ENCODE measurements at places on chromosomes 16 and 17. TPM values are rescaled to one million over a fixed set of nuclear protein-coding genes. Genes with fewer than 3 reads are reported as not detected.

- DNase-seq: peak; percentile 87
Observed at GRCh38 chr17:17921192-17922069, 50.8 kb downstream of the TOM1L2 start.

DNA sequence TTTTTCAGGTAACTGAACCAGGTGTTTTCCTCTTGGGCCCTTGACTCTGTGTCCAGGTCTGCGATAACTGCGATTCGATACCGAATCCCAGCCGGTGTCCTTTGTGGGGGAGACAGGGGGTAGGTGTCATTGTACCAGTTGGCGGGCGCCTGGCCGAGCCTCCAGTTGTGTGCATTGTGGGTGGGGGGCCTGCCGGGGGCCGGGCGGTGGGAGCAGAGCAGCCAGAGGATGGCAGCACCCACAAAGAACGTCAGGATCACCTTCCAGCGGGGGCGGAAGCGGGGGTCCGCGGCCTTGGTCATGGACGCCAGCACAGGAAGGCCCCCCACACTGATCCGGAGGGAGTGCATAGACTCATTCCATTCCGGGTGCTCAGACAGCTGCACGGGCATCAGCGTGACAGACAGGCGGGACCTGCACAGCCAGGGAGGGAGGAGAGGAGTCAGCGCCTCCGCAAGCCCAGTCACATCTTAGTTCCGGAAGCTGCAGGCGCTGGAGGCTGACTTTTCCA lies 12.3 kb downstream of the CANT1 start:
- no peak for DNase-seq

DNA sequence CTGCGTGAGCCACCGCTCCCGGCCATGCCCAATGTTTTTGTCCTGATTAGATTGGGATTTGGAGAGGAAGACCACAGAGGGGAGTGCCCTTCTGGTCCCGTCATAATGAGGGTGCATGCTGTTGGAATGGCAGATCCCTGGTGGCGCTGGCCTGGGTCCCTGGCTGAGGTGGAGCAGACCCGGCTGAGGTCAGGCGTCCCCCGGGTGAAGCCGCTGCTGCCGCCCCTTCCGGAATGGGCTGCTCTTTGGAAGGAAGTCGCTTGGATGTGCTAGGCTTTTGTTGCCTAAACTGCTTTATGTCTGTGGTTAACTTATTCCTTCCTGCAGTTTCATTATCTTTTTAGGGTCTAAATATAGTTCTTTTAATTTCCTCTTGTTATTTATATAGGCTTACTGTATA lies 120.3 kb upstream of the CHMP6 start:
- no peak for DNase-seq

GRCh38 chr17:6602141-6602540 lies 38.4 kb downstream of the KIAA0753 start:
- DNase-seq: no peak

DNA sequence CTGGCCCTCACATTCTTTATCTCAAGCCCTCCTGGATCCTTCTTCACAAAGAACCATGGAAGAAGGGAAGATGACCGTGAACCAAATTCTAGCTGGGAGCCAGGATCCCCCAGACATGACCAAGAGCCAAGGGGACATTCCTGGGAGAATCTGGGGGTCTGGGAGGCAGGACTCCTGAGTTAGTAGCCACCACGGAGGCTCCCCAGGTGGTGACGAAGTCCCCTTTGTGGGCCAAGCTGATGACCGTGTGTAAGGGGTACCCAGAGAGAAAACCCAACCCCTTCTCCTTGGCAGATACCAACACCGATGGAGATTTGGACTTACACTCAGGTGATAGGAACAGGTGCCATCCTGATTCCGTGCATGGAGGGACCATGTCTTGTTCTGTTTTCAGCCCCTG lies 6.8 kb upstream of the GFAP start:
- no peak for DNase-seq

GRCh38 chr16:48365601-48366164 lies 19.5 kb downstream of the SIAH1 start:
- peak; percentile 93 for DNase-seq

The EPOP gene
- 0.38 TPM for polyA plus RNA-seq

DNA sequence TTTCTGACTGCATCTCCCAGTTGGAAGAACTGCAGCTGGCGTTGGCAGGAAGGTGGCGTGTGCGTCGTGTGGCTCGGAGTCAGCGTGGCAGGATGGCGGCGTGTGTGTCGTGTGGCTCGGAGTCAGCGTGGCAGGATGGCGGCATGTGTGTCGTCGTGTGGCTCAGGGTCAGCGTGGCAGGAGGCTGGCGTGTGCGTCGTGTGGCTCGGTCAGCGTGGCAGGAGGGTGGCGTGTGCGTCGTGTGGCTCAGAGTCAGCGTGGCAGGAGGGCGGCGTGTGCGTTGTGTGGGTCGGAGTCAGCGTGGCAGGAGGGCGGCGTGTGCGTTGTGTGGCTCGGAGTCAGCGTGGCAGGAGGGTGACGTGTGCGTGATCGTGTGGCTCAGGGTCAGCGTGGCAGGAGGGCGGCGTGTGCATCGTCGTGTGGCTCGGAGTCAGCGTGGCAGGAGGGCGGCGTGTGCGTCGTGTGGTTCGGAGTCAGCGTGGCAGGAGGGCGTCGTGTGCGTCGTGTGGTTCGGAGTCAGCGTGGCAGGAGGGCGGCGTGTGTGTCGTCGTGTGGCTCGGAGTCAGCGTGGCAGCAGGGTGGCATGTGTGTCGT lies 38.3 kb downstream of the ZNF750 start:
- DNase-seq: no peak

The MYO15B gene
- 81.0 TPM for polyA plus RNA-seq

DNA sequence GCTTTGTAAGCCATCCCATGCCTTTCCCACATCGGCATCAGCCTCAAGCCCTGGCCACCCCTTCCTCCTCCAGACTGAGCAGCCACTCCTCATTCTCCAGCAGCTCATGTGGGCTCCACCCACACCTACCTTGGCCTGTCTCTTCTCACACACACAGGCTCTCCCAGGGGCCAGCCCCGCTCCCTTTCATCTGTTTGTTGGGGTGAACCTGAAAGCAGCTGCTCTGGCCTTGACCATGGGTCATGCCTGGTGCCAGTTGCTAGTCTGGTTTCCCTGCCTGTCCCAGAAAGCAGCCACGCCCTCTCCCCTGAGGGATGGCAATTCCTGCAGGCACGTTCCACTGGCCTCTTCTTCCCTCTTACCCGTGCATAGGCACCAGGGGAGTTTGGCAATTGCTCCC lies 11.4 kb upstream of the TMEM238L start:
- peak; percentile 27 for DNase-seq

The CDC42EP4 gene
- 28.2 TPM for polyA plus RNA-seq

GRCh38 chr17:80254396-80255251 lies 6.0 kb upstream of the RNF213 start:
- DNase-seq: peak; percentile 55

The SOCS3 gene
- 8.4 TPM for polyA plus RNA-seq

DNA sequence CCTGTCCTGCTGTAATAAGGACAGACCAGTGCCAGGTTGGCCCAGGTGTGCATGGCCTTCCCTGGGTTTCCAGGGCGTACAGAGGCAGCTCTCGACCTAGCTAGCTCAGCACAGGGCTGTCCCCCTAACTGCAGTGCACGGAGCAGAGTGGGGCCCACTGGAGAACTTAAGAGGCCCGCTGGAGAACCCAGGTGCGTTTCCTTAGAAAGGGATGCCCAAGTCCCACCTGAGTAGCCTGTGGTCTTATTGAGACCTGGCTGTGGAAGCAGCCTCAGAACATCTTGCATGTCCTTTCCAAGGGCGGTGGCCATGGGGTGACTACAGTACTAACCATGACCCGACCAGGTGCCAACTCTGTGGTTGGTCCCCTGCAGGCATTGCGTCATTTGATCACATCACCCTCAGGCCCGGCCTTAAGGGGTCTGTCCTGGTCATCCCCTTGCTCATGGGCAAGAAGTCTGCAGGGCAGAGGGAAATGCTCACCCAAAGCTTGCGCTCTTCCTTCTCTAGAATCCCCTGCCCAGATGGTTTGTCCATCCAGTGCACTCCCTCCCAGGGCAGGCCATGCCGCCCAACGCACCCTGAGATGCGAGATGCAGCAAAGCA lies 3.3 kb upstream of the CCNF start:
- no peak for DNase-seq

GRCh38 chr17:4899341-4900230 lies at the start of gene C17orf107:
TSS of gene C17orf107 (plus strand) at chr17:4899536. CDS start at chr17:4899763, 227 bp downstream.
- peak; percentile 87 for DNase-seq

- no peak for DNase-seq
Observed at GRCh38 chr17:66841744-66842143, 6.8 kb downstream of the CACNG5 start.

- no peak for DNase-seq
Observed at GRCh38 chr16:81634380-81635062, 144.6 kb upstream of the PLCG2 start.

- DNase-seq: no peak
Observed at GRCh38 chr17:82252511-82253178, 20.9 kb downstream of the CSNK1D start.

DNA sequence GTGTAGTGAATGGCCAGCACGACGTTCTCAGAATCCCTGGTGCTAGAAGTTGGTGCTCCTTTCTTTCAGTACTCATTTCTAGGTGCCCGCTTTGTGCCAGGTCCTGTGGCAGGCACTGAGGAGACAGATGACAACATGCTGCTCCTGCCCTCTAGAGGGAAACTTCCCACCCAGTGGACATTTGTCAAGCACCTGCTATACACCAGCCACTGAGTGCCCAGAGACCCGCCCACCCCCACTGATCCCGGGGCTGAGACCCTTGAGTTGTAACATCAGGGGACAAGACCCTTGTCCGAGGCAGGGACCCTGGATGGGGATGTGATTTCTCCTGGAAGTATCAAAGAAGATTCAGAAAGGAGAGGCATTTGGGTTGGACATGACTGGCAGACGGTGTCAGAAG lies 25.1 kb downstream of the UNC13D start:
- no peak for DNase-seq

DNA sequence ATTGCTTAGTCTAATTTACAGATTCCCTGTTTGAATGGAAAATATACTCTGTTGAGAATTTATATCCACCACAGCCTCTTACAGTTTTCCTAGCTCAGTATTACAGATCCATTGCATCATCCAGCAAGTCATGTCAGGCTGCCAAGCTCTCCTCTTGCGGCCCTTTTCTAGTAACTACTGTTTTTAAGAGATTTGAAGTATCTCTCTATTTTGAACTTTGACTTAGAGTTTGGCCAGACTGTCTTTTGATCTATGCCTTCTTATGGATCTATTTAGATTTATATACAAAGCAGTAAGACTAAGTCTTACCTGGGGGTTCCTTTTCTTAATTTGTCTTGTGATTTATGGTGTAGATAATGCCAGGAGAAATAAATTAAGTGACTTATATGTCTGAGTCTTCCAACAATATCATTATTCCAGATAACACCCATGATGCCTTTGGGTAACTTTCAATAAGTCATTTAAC lies 53.1 kb upstream of the ABCC11 start:
- peak; percentile 79 for DNase-seq

DNA sequence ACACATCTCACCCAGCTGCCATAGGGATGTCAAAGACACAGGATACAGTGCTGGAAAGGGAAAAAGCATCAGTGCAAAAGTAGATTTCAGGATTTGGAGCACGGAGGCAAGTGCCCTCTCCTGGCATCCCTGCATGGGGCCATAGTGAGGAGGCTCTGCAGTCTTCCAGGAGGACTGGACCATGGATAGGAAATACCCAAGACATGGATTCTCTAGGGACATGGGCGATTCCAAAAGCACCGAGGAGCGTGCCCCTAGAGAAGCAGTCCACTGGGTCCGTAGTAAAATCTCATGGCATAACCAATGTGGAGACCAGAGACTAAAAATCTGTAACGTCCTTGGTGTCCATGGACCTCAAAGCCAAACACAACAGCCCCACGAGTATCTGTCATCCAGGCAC lies 818.2 kb downstream of the KCNJ18 start:
- DNase-seq: no peak

DNA sequence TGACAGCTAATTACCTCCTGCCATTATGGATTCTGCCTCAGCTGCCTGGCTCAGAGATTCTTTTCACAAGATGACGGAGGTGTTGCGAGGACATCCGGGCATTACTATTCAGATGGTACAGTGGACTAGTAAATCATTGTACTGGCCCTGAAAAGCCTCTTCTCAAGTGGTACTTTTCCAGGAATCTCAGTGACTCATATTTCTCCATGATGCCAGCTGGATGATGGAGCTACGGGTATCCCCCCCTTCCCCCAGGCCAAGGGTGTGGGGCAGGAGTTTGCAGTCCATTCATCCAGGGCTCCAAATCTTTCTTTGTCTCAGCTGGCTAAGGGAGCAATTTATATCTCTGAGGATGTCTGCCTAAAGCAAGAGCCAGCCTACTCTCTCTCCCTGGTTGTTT lies 107.7 kb upstream of the GPR139 start:
- no peak for DNase-seq

The CD300E gene
- 0.07 TPM for polyA plus RNA-seq

DNA sequence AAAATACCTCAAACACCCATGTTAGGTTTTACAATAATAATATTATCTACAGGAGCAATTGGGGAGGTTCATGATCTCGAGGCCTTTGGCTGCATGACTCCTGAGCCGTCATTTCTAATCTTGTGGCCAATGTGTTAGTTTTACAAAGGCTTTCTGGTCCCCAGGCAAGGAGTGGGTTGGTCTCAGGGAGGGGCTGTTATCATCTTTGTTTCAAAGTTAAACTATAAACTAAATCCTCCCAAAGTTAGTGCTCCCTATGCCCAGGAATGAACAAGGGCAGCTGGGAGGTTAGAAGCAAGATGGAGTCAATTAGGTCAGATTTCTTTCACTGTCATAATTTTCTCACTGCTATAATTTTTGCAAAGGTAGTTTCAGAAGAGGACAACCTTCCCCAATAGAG lies 9.1 kb upstream of the CCL5 start:
- no peak for DNase-seq

The C16orf96 gene
- 0.63 TPM for polyA plus RNA-seq

DNA sequence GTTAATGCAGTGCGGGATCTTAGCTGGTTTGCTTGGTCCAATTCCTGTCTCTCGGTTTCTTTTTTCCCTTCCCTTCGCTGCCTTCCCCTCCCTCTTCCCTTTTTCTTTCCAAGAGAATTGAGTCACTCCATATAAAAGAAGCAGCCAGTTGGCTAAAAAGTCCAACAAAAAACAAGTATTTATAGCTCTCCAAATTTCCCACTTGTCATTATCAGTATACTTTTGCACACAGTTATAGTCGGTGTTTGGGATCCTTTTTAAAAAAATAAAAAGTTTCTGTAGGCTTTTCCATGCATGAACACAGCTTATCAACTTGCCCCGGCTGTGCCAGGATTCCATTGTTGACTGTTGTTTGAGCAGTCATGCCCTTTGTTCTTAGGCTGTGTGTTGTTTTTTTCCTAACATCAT lies 24.9 kb downstream of the HMOX2 start:
- DNase-seq: peak; percentile 91

DNA sequence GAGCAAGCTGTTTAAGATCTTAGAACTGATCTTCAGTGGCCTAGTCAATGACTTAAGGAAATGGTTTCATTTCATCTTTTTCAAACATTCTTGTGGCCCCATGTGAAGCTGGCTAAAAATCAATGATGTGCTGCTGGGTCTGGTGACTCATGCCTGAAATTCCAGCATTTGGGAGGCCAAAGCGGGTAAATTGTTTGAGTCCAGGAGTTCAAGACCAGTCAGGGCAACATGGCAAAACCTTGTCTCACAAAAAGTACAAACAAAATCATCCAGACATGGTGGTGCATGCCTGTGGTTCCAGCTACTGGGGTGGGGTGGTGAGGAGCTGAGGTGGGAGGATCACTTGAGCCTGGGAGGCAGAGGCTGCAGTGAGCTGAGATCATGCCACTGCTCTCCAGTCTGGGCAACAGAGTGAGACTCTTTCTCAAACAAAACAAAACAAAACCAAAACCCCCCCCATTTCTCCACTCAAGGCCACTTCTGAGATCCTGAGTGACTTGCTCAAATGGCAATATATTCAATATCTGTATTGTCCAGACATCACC lies 17.4 kb upstream of the COL1A1 start:
- DNase-seq: peak; percentile 66
